ENCODE measurements at places on chromosomes 11 and 22.

GRCh38 chr11:115927823-115928329 is 423.7 kb upstream of the CADM1 start:
- no peak for DNase-seq

DNA sequence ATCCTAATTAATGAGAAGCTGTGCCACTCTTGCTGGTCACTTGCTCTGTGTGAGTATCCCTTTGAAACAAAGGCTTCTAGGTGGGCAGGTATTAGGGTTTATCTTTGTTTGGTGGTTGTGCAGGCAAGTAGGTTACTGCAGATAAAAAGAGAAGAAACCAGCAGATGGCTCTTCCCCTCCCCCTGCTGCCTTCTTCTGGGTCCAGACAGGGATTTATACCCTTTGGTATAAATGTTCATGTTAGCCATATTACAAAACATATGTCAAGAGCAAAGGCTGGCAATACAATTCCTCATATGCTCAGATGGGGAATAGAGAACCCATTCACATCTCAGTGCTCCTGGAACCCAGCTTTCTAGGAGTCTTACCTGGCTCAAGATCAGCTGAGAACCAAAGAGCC is 109.9 kb downstream of the NAV2 start:
- DNase-seq, result no peak

GRCh38 chr11:126573325-126573978 is 218.0 kb downstream of the ST3GAL4 start:
- no peak for DNase-seq

GRCh38 chr22:36375071-36375980 is 12.4 kb downstream of the MYH9 start:
- DNase-seq, result peak; percentile 60

- no peak for DNase-seq
These were observed 77.9 kb downstream of the BTBD10 start for GRCh38 chr11:13384908-13385640.

DNA sequence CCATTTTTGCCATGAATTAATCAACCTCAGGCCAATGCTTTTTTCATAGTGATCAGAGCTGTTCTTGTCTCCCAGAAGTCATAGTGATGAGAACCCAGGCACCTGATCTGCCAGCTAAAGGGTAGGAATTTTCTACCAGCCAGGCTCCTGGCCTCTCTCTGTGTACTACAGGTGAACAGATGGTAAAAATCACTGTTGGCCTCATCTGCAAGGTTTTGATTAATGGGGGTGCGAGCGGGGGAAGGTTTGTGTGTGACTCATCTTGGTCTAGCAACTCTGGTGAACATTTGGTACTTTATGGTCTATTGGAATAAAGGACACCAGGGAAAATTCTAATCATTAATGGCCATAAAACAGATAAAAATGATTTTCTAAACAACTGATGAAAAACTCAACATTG is 14.4 kb upstream of the APOL4 start:
- DNase-seq, result no peak

GRCh38 chr11:70601861-70602538 is 203.7 kb downstream of the CTTN start:
- no peak for DNase-seq

DNA sequence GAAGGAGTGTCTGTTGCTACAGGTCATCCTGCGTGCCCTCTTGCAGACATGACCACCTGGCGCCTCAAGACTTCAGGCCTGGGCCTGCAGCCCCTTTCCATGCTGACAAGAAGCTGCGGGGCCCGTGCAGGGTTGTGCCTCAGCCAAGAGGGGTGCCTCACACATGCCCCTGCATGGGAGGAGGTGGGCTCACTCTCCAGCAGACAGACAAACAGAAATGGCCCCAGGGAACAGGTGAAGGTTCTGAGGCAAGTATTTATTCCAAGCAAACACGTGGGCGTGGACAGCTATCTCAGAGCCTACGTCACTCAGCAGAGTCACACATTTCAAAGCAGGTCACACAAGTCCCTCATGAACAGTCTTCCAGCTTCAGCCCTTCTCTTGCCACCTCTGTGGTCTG is 5.9 kb upstream of the SYCE3 start:
- peak; percentile 7 for DNase-seq

DNA sequence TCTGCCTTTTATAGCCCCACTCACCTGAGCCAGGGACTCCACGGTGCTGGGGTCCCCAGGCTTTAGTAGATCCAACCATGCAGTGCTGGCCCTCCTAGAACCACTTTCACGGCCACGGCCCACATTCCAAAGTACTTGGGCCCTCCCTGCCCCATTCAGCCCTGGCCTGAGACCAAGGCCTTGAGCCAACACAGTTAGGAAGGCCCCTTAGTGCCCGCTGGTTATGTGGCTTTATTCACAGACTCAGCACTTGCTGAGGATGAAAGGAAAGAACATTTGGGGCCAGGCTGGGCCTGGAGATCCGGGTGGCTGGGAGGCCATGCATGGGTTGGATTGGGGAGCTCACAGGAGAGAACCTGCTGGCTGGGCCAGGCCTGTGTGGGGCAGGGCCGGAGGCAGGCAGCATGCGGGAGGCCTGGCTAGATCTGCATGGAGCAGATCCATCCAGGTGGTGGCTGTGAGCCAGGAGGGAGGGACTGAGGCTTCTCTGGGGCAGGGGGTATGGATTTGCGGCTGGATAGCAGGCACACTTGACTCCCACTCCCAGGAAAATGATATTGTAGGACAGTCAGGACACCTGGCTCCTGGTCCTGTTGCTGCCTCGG is 12.6 kb downstream of the CHRM1 start:
- no peak for DNase-seq

DNA sequence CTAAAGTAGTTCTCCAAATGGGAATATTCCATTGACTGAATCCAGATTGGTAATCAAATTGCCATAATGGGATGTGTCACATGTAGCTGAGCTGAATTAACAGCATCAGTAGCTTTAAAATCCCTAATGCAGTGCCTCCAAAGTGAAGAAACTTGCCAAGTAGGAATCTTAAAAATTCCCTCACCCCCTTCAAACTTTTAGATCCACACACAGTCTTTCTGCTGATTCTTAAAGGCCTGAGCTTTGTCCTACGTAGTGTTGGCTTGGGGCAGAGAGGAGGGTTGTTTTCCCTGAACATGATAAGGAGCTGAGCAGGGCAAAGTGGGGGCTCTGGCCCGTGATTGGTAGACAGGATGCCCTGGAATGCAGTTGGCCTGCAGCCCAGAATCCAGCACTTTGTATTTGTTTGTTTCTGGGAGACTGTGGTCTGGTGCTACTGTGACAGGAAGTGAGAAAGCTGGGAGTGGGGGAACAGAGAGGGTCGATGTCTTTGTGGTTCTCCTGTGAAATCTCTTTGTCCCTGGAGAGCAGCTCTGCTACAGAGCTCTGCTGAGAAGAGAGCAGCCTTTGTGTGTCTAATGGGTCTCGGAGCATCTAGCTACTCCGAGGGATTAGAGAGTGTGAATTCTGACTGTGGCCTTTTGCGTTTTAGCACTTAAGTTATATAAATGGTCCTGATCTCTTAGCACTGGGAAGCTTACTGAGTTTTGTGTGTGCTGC is 16.9 kb downstream of the CTNND1 start:
- DNase-seq, result peak; percentile 96

DNA sequence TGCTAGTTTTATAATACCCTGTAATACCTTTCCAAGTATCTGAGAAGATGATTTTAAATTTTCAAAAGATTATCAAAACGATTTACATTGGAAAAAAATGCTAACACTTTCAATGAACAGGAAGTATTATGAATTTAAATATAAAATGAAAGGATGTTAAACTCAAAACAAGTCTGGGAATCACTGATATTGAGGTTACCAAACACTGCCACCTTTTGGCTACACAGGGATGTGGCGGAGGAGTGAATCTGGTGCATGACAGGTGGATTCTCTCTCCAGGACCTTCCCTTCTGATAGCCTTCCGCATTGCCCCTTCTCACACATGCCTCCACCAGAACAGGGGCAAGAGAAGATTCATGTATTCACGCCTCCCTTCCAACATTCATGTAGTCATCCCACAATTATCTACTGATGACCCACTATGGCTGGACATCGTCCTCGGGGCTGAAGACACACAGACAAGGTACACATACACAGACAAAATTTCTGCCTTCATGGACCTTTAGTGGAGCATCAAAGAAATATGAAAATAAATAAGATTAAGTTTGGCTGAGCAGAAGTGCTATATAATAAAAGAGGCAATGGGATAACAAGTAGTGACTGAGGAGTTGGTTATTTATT is 34.7 kb downstream of the ATG16L2 start:
- no peak for DNase-seq

DNA sequence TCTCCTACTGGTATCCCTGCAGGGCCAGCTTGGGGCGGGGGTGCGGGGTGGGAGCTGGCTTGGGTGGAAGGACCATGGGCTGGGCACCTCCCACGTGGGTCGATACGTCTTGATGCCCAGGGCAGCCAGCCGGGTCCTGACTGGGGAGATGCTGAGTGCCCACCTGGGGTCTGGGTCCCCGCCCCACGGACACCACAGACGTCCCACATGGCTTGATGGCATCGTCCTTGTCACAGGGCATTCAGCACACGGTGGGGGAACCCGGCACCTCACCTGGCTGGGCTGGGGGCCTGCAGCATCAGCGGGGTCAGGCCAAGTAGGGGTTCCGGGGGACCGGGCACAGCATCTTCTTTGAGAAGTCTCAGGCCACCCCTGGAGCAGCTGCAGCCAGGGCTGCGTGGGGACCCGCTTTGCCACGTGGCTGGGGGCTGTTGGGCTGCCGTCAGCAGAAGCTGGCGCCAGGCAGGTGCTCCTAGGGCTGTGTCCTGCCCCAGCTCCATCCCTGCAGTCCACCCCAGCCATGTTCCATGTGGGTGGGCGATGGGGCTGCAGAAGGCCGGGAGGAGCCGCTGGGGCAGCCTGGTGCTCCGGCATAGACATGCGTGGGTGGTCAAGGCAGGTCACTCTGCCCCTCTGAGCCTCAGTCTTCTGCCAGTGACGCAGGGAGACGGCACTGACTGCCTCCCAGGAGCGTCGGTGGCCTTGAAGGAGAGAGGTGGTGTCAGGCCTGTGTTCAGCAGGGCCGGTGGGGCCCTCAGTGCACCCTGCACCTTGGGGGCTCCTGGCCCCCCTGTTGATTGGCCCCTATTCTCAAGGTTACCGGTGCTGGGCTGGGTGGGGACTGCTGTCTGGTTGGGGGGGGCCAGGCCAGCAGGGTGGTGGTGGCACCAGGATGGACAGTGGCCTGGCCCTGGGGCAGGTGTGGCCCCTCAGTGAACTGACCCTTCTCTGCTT is 8.4 kb downstream of the SELENOO start:
- DNase-seq, result peak; percentile 52

DNA sequence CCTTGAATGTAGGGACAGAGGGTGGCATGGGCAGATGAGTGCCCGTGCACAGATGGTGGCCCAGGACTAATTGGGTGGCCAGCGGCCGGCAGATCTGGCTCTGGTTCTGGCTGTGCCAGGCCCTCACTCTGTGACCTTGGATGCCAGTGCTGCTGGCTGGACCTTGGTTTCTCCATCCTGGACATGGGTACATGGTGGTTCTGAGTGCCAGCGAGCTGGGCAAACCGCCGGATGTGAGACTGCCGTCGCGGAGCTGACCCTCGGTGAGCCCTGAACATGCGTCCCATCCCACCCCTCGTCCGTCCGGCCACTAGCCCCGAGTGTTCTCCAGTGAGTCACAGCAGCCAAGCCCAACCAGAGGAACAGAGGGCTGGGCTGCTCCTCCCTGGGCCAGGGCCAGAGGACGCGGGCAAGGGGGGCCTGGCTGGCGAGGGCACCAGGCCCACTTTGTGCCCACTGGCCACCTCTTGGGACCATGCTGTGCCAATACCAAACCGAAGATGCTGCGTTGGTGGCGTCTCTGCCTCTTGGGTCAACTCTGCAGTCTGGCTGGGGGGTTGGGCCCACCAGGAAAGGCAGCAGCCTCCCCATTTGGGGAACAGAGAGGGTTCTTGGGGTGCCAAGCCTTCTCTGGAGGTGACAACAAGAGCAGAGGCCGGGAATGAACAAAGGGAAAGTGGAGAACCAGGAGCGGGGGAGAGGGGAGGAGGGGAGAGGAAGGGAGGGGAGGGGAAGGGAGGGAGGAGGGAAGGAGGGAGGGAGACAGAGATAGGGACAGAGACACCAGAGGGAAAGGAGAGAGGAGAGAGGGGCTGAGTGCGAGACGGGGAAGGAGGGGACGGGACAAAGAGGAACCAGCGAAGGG is 10.7 kb downstream of the LSP1 start:
- peak; percentile 96 for DNase-seq

- DNase-seq, result no peak
These were observed 199.4 kb upstream of the LUZP2 start for GRCh38 chr11:24297461-24297860.

GRCh38 chr11:56916587-56916986 is 72.1 kb upstream of the OR5AK2 start:
- no peak for DNase-seq

- DNase-seq, result no peak
These were observed 684 bp upstream of the NFRKB start for GRCh38 chr11:129896062-129896461.

GRCh38 chr11:80443177-80443576 is 1002.3 kb upstream of the TENM4 start:
- no peak for DNase-seq

DNA sequence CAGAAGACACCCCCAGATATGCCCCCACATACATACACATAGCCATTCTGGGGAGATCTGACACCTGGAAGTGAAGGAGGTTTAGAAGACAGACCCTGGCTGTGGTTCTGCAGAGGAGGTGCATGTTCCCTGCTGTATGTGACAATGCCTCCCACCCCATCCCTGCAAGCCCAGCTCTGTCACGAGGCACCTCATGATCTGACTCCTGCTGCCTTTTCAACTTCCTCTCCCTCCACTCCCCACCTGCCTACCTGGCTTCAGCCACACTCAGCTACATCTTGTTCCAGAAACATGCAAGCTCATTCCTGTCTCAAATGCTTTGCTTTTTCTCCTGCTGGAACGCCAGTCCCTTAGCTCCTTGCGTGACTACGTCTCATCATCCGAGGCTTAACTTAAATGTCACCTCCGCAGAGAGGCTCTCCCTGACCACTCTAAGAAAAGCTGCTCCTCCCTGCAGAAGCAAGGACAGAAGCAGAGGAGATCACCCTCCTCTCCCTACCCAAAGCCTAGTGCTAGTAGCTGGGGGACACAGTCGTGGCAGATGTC is 114.5 kb downstream of the FEZ1 start:
- DNase-seq, result no peak

GRCh38 chr11:65071907-65072630 is 11.8 kb downstream of the CDCA5 start:
- no peak for DNase-seq

DNA sequence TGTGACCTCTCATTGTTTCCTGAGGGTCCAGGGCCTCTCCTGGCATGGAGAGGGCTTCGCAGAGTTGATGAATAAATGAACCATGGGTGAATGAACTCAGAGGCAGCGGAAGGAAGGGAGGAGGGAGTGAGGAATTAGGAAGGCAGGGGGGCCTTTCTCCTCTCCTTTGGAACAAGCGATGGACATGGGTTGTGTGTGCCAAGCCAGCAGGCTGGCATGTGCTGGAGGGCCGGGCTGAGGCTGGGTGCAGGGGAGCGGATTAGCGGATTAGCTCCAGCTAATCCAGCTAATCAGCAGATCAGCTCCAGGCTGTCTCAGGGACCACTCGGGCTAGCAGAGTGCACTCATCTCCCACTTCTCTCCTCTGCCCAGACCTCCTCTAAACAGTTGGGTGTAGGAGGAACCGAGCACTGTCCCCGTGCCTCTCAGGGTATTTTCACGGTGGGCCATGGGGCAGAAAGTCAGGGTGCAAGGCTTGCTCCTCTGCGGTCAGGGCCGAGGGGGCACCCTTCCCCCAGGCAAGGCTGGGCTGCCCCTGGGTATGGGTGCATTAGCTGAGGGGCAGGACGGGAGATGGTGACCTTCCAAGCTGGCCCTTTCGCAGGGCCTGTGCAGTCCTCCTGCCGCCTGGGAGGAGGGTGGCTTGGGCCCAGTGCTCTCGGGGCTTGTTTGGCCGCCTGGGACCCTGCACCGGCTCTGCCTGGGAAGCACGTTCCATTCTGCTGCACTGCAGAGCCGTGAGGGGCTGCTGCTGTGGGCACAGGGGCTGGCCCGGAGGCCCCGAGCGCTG is 120.3 kb upstream of the B3GAT1 start:
- DNase-seq, result peak; percentile 3

Measured in adrenal gland (tissue), 19 donors.